ENCODE measurements at places on chromosomes 6 and 20.

GRCh38 chr6:87653074-87653962, 48.7 kb downstream of the AKIRIN2 start:
- DNase-seq: no peak

GRCh38 chr6:104688283-104688969, 171.3 kb downstream of the HACE1 start:
- no peak for DNase-seq

GRCh38 chr6:149895833-149896271, 2.1 kb downstream of the RAET1E start:
- DNase-seq: no peak

DNA sequence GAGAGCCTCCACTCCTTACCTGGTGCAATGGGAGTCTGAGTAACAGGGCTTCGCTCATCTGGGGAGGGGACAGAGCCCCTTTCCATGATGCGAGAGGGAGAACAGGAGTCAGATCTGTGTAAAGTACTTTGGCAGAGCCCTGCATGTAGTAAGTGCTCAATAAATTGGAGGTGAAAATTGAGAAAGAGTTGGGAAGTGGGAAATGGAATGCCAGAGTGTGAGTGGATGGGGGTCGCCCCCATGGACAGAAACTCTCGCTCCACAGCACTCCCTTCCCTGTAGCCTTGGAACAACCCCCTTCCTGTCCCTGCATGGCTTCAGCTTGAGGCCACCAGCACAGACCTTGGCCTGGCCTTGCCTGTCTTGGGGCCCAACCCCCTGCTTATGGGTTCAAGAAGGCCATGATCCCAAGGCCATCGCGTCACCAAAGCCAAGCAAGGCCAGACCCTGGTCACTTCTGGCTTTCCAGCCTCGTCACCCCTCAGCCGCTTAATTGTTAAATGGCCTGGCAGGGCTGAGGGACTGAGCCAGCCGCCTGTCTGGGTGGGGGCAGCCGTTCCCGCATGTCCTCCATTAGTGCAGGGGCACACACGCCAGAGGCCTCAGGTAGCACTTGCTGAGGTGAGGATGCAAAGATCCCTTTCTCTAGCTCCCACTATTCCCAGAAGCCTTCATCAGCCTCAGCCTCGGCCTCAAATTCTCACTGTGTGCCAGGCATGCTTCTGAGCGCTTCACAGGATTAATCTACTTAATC, 93.7 kb upstream of the PTPN1 start:
- DNase-seq: no peak

DNA sequence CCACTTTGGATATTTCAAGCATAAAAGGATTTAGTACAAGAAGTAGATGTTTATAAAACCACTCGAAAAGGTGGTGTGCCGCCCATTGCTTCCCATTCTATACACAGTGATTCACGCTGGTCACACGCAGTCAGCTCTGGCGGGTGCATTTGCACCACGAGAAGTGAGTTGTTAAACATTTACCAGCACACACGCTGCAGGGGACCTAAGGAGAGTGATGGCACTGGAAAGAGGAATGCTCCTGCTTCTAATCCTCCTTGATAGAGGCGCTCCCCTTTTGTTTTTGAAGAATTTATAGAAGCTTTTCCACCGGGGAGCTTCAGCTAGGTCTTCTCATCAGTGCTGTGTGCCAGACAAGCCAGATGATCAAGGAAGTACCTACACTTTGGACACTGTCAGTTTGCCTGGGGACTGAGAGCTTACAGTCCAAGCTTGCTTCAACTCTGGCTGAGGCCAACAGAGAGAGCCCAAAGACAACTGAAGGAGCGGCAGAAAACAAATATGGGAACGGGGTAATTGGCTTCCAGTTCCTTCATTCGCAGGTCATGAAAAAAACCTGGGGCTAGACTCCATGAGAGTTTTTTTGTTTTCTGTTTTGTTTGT, 31.2 kb downstream of the MUC22 start:
- no peak for DNase-seq

- no peak for DNase-seq
These were observed 981.3 kb upstream of the FLRT3 start for GRCh38 chr20:15318682-15319081.

DNA sequence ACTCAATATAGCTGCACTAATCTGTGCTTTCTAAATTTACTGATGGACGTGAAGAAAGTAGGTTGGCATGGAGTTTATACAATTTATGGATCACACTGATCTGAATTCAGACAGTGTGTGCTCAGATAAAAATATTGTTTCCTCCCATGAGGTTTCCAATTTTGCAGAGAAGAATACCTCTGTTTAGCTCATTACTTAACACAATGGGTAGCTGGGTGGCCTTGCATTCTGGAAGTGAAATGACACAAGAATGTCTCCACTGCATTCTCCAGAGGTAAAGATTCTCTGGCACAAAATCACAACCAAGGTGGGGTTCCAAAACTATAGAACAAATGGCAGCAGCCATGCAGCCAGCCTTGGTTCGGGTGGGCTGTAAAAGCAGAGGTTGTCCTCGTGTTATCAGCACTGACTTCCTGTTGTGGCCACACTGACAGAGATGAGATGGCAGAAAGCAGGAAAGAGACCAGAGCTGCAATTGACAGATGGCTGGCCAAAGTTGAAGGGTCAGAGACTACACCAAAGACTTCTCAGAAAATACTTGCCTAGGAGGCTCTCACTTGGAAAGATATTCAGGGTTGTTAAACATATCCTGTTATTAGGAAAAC, 50.2 kb downstream of the HDAC2 start:
- DNase-seq: no peak

GRCh38 chr6:156113631-156114030, 658.0 kb upstream of the NOX3 start:
- DNase-seq: no peak

- DNase-seq: no peak
These were observed 50.0 kb downstream of the GFOD1 start for GRCh38 chr6:13437218-13437996.

DNA sequence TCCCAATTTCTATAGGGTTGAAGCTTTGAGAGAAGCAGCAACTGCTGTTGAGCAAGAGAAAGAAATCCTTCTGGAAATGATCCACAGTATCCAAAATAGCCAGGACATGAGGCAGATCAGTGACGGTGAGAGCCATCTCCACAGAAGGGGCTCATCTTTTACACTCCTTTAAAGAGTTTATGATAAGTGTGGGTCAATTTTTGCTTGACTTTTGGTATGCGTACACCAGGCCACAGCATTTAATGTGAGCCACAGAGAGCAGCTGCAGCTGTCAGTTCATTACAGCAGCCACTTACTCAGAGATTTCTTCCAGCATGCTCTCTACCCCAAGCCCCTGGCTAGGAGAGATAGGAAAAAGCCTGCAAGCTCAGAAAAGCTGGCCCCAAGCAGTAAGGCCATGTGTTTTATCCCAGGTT, 9.9 kb downstream of the BAG2 start:
- no peak for DNase-seq

GRCh38 chr6:161029195-161029809, 37.7 kb downstream of the MAP3K4 start:
- DNase-seq: no peak

GRCh38 chr6:31528821-31529328, at the start of gene MCCD1:
TSS of gene MCCD1 (plus strand) at chr6:31528962. CDS start at chr6:31529015, 53 bp downstream.
- DNase-seq: no peak

- DNase-seq: no peak
These were observed at the start of gene TBXT for GRCh38 chr6:166167801-166168615. TSS of gene TBXT (minus strand) at chr6:166167851. CDS start at chr6:166167591, 260 bp downstream.

GRCh38 chr6:108559884-108560462, 744 bp upstream of the FOXO3 start:
- DNase-seq: no peak

Data from left renal cortex interstitium (tissue), 4 donors.